AG09309 (cell line): ENCODE measurements at places on chromosomes 11 and 22.

DNA sequence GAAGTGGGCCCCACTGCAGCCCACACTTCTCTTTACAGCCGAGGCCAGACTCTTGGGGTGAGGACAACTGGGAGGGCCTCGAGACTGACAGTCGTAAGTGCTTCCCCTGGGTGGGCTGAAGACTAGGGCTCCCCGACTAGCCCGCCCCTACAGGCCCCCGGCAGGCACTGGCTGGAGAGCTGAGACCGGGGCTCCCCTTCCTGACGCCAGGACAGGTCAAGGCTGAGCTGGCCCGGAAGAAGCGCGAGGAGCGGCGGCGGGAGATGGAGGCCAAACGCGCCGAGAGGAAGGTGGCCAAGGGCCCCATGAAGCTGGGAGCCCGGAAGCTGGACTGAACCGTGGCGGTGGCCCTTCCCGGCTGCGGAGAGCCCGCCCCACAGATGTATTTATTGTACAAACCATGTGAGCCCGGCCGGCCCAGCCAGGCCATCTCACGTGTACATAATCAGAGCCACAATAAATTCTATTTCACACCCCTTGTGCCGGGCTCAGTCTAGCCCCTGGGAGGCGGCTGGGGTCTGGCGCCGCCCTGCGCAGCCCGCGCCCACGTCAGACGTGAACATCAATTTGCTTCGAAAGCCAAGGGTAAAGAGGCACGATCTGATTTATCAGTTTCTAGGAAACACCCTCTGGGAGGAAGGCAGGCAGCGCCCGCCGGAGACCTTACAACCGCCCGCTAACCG, 13.5 kb downstream of the SCYL1 start:
- DNase-seq, result no peak

GRCh38 chr22:24466716-24467328, 28.3 kb upstream of the UPB1 start:
- peak; percentile 5 for DNase-seq

GRCh38 chr11:130160498-130161155, 1.0 kb downstream of the ST14 start:
- DNase-seq, result no peak

- DNase-seq, result no peak
Measured at GRCh38 chr22:43342347-43343261, 568 bp downstream of the SCUBE1 start.

- DNase-seq, result no peak
Measured at GRCh38 chr11:130448416-130449309, at the start of gene ADAMTS15. ADAMTS15 (plus strand) TSS chr11:130448645; CDS start chr11:130448974, 329 bp downstream.

DNA sequence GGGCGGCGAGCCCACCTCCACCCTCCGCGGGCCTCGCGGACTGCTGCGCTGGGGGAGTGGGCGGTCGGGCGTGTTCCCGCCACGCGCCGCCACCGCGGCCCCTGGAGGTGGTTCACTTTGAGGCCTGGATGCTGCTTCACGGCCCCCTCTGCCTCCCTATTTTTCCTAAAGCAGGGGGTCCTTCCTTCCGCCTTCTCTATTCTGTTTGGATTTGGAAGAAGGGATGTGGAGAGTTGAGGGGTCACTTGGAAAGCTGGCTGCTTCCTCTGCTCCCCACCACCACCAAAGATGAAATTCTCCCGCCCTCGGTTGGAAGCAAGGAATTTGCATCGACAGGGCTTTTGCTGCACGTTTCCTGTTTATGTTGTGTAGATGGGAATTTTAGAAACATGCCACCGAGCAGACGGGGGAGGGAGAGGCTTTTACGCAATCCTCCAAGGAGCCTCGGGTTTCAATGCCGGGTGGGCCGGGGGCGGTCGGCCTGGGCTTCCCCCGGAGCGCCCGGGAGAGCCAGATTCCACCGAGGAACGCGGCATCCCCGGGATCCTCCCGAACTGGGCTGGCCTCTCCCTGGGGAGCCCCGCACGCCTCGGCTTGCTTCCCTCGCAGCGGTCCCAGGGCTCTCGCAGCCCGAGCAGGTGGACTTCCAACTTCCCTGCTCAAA, 403 bp upstream of the SBF2 start:
- DNase-seq, result no peak
